ENCODE measurements at places on chromosomes 4 and X.
A peak's percentile ranks its signal among the peaks of the same experiment; 100 is the strongest.

DNA sequence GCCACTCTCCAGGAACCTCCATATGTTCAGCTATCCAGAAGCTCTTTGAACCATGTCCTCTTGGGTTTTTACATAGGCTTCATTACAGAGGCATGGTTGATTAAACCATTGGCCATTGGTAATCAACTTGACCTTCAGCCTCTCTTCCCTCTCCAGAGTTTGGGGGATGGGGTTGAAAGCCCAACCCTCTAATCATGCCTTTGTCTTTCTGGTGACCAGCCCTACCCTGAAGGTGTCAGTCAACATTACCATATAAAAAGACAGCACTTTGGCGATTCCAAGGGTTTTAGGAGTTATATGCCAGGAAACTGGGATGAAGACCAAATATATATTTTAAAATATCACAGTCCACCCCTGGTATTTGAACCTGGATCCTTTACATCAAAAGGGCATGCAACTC, 222.5 kb downstream of the CHIC1 start:
- DNase-seq, result no peak

GRCh38 chr4:158535130-158535614, 13.5 kb downstream of the RXFP1 start:
- no peak for DNase-seq

- no peak for DNase-seq
These were observed 407.3 kb upstream of the SLIT2 start for GRCh38 chr4:19844446-19844845.

- DNase-seq, result peak; percentile 26
These were observed 138.7 kb downstream of the ELOVL6 start for GRCh38 chr4:110059556-110060191.

GRCh38 chr4:138135610-138136009, 106.5 kb downstream of the SLC7A11 start:
- DNase-seq, result no peak

- DNase-seq, result no peak
These were observed 38.2 kb upstream of the NUDT6 start for GRCh38 chr4:122960611-122961000.

DNA sequence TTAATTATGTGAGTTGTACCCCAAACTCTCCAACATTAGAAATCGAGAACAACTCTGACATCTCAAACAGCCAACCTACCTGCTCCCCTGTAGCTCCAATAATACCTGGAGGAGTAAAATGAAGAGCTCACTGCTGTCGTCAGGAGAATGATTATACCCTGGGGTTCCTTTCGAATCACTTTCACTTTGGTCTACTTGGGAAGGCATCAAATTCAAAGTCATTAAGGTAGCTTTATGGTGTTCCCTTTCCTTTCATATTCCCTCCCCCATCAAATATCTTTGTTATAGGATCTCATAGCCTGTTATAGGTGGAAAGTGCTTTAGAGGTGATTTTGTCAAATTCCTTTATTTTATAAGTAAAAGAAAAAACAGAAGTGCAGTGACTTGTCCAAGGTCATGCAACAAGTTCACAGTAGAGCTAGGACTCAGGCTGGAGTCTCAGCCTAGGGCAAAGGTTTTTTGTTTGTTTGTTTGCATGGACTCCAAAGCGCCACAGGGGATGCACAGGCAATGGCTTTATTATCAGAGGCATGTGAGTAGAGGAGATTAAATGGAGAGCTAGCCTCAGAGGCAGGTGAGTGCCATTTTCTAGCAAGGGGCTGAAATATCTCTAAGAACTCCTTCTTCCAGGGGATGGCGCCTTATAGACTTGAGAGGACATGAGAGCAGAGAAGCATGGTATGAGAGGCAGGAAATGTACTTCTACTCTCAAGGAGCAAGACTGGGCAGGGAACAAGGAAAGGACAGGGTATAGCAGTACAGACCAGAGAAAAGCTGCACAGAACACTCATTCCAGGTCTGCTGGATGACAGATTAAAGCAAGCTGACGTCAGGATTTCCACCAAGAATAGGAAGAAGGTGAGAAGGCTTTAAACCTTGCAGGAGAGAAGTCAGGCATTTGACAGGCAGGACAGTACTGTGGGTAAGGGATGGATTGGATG, 262.1 kb upstream of the GPC4 start:
- no peak for DNase-seq

GRCh38 chr4:84286048-84286447, 213.0 kb downstream of the NKX6-1 start:
- no peak for DNase-seq
